ENCODE measurements at places on chromosomes 11 and 22.

GRCh38 chr11:20584093-20584774 is 15.2 kb upstream of the SLC6A5 start:
- DNase-seq: no peak

GRCh38 chr11:12668166-12668565 is 6.1 kb upstream of the TEAD1 start:
- no peak for DNase-seq

GRCh38 chr11:13216019-13216710 is 61.4 kb upstream of the BMAL1 start:
- DNase-seq: peak; percentile 9

- DNase-seq: no peak
Observed at GRCh38 chr22:18070556-18071306, 7.1 kb upstream of the PEX26 start.

GRCh38 chr11:123494195-123495050 is 64.4 kb downstream of the GRAMD1B start:
- no peak for DNase-seq

DNA sequence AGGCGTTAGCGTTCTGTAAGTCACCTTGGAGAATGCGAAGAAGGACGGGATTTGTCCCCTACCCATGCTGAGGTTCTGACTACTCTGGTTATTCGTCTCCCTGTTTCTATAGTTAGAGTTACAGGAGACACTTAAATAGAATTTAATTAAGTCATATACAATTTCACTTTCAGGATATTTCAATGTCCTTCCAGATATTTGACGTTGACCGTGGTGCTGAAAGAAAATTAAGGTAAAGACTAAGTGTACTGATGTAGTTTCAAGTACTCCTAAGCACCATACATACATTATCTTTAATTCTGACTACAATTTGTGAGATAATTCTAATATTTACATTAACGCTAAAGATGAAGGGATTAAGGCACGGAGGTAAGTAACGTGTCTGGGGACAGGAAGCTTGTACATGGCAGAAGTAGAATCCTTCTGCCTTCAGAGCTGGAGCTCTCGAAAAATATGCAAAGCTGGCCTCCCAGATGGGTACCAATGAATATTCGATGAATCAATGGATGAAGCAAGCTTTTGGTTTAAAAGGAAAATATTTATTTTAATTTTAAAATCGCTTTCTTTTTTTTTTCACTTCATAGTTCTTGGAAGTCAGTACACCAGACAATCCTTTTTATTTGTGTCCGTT is 539 bp upstream of the SLC36A4 start:
- no peak for DNase-seq

DNA sequence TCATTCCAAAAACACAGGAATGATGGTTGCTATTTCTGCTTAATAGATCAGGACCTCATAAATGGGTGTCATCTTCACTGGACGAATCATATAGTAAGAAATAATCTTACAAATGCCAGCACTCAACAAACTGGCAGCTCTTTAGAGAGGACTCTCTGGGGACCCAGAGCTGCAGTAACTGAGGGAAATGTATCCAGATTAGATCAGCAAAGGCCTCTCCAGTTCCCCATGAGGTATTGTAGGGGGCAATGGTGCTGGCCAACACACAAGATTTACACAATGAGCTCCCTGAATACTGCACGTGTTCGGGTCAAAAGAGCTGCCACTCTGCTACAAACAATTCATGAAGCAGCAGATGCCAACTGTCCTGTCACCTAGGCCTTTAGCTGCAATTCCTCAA is 110.2 kb downstream of the RBFOX2 start:
- no peak for DNase-seq

DNA sequence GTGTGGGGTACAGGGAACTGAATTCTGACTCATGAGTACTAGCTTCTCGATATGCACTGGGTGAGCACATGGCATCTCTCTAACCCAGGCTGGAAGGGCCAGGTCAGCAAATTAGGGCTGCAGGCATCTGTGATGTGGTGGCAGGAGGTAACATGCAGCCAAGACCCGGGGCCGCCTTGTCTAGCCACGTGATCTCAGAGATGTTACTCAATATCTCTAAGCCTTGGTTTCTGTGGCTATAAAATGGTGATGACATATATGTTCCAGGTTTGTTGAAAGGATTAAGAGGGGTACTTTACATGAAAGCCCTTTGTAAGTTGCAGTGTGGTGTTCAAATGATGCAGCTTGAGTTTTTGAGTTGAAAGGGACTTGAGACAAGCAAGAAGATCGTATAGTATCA is 3.2 kb downstream of the ST14 start:
- DNase-seq: no peak

DNA sequence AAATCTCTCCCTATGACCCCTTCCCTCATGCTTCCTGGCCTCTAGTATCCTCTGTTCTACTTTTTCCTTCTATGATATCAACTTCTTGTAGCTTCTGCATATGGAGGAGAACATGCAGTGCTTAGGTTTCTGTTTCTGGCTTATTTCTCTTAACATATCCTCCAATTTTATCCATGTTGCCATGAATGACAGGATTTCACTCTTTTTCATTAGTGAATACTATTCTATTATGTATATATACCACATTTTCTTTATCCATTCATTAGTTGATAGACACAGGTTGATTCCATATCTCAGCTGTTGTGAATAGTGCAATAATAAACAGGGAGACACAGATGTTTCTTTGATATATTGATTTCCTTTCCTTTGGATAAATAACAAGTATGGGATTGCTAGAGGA is 123.3 kb upstream of the SESN3 start:
- no peak for DNase-seq

Data from stimulated activated CD8-positive, alpha-beta memory T cell treated with anti-CD3 and anti-CD28 coated beads, Interleukin-4, amount 100 ng/mL, for 24 hours (primary cell).